ENCODE measurements at places on chromosomes 6 and 20.

DNA sequence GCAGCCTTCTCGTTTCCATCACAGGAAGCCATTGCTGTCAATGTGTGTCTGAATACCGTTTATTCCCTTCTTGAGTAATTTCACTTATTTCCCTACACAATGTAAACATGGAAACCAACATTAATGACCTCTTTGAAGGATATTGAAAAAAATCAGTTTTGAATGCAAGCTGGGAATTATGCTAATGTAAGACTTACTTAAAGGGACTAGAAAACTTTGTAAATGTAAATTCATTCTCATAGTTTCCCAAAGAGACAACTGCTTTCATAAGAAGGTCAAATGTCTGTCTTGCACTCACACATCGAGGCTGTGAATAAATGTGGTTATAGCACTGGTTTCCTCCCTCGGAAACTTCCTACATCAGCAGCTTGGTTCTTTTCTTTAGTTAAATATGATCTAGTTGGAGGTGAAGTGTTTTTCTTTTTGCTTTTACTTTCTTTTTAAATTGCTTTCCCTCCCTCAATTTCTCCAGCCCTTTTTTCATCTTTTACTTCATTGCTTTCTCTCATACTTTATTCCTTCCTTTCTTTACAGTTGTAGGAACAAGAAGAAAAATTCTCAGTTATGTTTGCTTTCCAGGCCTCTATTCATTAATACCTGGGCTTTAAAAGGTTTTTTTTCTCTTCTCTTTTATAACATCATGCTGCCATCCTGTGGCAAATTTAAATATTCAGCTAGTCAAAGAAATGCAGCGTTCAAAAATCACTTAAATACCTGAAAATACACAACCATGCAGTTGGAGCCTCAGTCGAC lies 108.3 kb downstream of the TNFAIP3 start:
- peak; percentile 52 for DNase-seq

GRCh38 chr6:162722633-162723032 lies 4.9 kb downstream of the PRKN start:
- DNase-seq = no peak

DNA sequence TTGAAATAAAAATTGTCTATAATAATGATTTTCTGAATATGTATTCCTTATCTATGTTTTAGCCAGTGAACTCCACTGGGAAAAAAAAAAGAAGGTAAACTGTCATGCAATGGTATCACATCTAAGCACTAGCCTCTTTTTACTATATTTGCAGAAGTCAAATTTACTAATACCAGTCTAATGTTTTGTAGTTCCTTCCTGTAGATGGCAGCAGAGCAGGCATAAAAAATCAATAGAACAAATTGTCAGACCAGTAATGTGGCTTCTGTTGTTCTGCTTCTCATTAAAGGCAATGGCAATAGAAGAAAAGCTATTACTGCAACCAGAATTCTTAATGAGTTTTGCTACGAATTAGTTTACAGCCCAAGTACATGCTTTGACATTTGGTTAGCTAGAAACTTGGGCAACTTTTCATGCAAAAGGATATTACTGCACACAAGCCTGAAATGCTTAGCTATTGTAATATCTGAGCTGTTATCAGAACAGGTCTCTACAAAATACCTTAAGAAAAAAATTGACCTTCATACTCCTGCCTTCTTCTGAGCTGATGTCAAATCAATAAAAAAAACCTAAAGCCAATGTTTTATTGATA lies 476.9 kb downstream of the KHDRBS2 start:
- DNase-seq = no peak

- DNase-seq = no peak
Measured at GRCh38 chr20:57323034-57323433, 6.6 kb upstream of the SPO11 start.

DNA sequence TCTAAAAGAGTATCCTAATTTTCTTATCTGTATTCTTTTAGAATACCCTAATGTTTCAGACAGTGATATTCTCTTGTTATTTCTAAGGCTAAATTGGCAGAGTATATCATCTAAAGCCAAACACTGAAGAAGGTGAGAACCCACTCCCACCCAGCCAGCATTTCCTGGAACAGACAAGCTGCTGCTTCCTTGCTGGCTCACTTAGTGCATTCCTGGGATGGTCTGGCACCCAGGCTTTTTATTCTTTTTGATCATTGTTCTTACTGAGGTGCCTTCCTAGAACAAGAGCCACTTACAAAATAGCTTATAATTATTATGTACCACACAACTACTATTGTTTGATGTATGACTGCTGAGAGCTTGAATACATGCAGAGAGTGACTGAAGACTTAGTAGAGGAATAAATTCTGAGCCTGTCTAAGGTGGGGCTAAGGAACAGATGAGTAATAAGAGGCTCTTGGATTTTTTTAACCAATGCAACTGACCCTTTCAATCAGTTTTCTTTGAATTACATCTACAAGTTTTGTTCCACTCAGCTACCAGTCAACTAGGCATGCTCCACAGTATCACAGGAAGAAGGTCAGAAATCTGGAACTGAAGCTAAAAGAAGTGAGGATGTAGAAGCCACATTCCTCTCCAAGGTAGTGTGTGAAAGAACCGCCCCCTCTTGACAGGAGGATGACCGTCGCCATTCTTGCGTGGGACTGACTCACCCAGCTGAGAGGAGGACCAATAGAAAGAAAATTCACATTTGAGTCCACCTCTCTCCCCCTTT lies 30.1 kb downstream of the PRPH2 start:
- DNase-seq = no peak

DNA sequence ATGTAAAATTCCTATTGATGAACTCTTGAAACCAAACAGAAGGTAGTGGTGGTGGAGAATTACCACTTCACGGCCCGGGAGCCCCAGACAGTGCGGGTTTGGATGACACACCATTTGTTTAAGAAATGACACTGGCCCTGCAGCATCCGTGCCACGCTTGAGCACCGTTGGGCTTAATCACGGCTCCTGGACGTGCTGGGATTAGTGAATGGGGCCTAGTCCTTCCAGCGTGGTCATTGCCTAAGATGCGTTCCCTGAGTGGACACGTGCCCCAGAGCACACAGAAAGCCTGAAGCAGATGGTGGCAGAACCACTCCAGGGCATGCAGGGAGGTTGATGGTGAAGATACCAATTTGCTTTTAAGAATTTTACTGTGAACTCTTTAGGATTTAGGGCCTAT lies 14.5 kb downstream of the STX16 start:
- no peak for DNase-seq

DNA sequence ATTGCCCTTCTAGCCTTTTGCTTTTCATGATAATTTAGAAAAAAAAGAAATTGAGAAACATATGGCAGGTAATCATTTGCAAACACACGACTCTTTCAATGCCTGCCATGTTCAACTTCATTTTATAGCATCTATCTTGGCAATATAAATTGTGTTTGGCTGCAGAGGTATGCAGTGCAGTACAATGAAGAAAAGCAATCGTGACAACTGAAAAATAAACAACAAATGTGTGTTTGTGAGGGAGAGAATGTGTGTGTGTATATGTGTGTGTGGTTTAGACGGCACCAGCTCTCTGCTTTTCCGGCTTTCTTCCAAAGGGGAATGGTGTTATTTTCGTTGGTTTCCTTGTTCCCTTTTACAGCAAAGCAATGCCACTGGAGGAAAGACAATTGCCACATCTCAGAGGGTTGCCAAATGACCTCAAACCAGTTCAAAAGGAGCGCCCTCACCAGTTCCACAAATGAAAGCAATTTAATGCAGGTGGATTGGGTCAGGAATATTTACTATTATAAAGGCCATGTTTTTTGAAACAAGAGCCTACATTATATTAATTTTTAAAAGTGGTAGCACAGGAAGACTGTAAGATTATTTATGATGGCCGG lies 587.2 kb downstream of the PRKN start:
- DNase-seq = no peak

GRCh38 chr20:61299618-61300017 lies 47.6 kb downstream of the CDH4 start:
- no peak for DNase-seq

DNA sequence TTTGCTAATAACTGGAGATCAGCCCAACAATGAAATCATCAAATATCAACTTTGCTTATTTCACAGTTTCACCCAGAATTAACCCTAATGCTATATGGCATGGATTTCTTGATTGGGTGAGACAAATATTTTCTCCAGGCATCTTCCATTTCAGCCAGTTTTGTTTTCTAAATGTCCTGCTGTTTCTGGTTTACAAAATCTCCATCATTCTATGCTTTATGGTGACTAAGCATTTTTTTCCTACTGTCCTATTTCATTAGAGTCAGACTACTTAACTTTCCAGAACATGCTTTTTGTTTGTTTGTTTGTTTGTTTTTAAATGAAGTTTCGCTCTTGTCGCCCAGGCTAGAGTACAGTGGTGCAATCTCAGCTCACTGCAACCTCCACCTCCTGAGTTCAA lies 59.5 kb upstream of the EXOC2 start:
- no peak for DNase-seq

DNA sequence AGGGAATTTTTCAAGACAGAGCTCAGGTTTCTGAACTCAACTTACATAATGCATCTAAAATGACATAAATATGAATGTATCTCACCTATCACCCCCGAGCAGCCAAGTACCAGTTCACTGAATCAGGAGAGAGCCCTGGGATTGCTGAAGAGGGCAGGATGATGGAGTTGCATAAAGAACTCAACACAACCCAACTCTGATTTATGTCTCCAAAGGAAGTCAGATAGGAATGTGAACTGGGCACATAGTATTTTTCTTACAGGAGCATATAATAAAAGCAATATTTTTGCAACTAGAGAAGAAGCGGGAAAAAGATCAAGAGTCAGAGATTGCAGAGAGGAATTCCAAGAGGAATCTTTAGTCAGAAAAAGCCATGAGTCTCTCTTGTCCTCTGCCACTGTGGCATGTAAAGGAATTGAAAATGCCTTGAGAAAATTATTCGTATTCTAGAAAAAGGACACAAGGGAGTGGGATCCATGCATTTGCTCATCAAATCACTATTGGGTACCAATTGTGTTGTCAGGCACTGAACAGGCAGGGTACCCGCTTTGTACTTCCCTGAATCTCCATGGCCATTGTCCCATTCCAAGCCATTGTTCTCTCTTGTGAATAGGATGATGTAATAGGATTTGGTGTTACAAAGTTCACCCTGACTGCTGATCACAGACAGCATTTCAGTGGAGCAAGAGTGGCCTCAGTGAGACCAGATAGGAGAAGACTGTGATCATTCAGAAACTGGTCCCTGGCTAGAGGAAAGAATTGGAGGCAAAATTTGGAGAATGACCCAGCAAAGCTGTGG lies 16.3 kb downstream of the RIN2 start:
- no peak for DNase-seq

DNA sequence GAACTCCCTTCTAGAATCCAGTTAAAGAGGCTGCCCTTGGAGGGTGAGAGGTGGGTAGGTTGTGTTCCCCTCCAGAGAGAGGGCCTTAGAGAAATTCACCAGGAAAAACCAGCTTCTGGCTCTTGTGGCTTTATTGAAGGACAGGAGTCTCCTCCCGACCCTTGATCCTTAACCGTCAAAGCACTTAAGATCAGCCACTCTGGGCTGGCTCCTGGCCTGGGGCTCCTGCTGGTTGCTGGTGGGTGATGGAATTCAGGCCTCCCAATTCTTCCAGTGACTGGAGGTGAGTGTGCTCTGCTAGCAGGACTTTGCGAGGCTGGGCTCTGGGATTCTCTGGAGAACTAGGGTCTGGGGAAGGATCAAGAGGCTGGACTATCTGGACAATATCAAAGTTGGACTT lies 75.6 kb upstream of the LGSN start:
- no peak for DNase-seq

GRCh38 chr6:48826901-48827701 lies 636.0 kb downstream of the MMUT start:
- DNase-seq = no peak

GRCh38 chr6:26088344-26088743 lies 1.1 kb downstream of the HFE start:
- DNase-seq = no peak

- DNase-seq = peak; percentile 4
Measured at GRCh38 chr20:64113796-64114355, 6.5 kb upstream of the NPBWR2 start.

GRCh38 chr6:5130135-5130866 lies 45.2 kb downstream of the PPP1R3G start:
- DNase-seq = no peak

GRCh38 chr6:131136021-131136786 lies 937 bp downstream of the AKAP7 start:
- no peak for DNase-seq

DNA sequence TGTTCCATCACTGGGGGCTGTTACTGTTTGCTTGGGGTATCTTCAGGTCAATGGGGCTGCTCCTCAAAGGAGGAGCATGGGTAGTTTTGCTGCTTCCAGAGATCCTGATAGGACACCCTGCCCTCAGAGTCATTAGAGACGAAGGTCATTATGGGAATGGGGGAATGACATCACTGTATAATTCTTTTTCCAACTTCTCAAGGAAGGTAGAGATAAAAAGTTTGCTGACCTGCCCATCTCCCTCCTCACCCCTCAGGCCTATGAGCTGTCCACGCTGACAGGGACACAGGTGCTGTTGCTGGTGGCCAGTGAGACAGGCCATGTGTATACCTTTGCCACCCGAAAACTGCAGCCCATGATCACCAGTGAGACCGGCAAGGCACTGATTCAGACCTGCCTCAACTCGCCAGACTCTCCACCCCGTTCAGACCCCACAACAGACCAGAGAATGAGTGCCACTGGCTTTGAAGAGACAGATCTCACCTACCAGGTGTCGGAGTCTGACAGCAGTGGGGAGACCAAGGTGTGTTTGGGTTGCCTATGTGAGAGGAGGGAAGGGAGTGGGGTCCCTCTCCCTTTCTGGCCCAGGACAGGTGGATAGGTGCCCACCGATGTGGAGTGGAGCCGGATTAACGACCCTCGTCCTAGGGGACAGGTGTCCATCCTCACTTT lies 2.7 kb downstream of the SRF start:
- peak; percentile 31 for DNase-seq

- no peak for DNase-seq
Measured at GRCh38 chr20:12838261-12838866, 170.4 kb upstream of the SPTLC3 start.

GRCh38 chr6:35170891-35171290 lies 29.8 kb upstream of the TCP11 start:
- DNase-seq = no peak

DNA sequence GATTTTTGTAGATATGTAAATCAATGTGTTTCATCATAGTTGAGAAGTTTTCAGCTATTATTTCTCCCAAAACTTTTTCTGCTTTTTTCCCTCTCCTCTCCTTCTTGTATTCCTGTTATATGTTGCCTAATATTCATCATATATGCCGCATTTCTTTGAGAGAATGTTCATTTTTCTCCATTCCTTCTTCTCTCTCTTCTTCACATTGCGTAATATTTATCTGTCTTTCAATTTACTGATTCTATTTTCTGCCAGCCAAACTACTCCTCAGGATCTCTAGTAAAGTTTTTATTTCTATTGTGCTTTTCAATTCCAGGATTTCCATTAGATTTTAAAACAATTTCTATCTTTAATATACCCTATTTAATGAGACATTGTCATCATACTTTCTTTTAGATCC lies 896.8 kb downstream of the EPHA7 start:
- no peak for DNase-seq

DNA sequence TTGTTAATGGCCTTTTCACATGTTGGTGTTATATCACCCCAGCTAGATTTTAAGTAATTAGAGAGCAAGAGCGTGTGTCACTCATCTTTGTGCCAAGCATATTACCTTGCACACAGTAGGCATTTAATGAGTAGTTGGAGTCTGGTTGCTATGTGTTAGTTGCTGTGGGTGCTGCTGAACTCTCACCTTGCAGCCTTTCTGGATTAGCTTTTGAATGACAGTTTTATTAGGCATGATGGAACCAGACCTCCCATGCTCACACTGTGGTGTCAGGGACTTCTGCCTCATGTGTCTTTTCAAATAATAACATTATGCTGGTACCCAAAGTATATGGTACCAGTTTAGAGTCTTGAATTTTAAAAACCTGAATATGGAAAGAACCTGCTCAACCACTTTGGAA lies 55.9 kb downstream of the TRAF3IP2 start:
- no peak for DNase-seq

GRCh38 chr6:49463612-49463967 lies 420 bp downstream of the CENPQ start:
- DNase-seq = no peak

Data from activated CD4-positive, alpha-beta T cell treated with anti-CD3 and anti-CD28 coated beads, Interleukin-2, amount 10 ng/mL, durations not matched to agents 7 days and 5 days (primary cell).